ENCODE measurements at places on chromosomes 13 and 19.

- no peak for DNase-seq
These were observed 1768.5 kb downstream of the PCDH9 start for GRCh38 chr13:65461590-65461989.

- DNase-seq = no peak
These were observed 7.0 kb upstream of the PVR start for GRCh38 chr19:44636439-44637389.

DNA sequence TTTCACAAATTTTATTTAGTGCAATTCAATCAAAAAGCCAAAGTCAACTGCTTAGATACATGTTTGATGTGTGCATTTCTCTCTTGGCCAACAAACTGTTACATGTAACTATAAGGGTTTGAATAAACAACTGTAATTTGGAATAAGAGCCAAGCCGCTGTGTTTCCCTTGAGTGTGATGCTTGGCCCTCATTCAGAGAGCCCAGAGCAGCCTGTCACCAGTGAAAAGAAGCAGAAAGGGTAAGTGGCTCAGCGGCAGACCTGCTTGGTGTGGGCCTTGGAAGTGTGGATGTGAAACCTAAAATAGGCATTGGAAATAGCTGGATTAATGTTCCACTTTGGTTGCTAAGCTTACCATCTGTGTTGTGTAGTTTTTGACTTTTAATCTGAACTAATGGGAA, 924.6 kb downstream of the OLFM4 start:
- DNase-seq = no peak

DNA sequence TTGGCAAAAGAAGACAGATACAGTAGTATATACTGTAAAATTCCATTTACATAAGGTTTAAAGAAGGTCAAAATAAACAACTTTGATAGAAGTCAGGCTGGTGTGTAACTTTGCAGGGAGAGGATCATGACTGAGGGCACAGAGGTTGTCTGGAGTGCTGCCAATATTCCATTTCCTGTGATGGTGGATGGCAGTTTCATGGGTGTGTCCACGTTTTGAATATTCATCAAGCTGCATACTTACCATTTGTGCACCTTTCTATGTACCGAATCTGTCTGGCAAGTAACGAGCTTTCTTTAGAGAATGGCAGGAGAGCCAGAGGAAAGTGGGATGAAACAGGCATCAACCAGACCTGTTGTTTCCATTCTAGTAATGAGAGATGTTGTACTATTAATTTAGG, 420.5 kb upstream of the HTR2A start:
- no peak for DNase-seq

DNA sequence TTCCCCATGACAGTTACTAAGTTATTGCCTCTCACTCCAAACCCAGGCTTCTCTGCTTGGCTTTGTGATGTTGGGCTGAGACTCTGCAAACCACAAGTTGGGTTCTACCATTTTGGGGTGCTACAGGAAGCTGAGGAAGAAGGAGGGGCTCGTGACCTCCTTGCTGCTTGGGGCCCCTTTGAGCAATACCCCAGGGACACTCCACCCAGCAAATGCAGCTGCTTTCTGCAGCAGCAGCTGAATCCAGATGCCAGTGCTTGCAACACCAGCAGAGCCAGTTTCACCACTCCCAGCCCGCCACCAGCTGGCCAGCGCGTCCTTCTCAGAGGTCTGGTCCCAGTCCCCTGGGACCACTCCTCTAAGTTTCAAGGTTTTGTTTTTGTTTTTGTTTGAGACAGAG, 22.0 kb upstream of the UBAC2 start:
- DNase-seq = no peak

DNA sequence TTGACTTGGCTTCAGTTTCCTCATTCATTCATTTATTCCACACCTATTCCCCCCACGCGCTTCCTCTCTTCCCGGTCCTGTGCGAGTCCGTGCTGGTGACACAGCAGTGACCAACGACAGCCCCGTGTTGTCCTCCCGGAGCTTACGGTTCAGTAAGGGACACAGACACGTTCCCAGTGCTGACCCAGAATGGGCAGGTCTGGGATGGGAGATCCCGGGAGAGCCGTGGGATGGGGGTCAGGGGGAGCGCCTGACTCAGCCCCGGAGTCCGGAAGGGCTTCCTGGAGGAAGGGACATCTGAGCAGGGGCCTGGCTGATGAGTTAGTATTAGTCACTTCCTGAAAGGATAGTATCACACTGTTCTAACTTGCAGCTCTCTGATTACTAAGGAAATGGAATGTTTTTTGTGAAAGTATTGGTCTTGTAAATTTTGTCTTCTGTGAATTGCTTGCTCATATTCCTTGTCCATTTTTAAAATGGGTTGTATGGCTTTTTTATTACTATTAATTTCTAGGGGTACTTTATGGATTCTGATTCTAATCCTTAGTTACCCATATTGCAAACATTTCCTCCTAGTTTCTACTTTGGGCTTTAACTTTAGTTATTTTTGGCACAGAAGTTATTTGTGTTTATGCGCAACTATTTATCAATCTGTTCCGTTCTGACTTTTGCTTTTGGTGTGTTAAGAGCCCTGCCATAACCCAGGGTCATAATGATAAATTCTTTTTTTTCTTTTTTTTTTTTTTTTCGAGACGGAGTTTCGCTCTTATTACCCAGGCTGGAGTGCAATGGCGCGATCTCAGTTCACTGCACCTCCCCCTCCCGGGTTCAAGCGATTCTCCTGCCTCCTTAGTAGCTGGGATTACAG, 708 bp upstream of the ERCC1 start:
- DNase-seq = no peak

- DNase-seq = no peak
These were observed 867 bp downstream of the WBP4 start for GRCh38 chr13:41061914-41062837.

DNA sequence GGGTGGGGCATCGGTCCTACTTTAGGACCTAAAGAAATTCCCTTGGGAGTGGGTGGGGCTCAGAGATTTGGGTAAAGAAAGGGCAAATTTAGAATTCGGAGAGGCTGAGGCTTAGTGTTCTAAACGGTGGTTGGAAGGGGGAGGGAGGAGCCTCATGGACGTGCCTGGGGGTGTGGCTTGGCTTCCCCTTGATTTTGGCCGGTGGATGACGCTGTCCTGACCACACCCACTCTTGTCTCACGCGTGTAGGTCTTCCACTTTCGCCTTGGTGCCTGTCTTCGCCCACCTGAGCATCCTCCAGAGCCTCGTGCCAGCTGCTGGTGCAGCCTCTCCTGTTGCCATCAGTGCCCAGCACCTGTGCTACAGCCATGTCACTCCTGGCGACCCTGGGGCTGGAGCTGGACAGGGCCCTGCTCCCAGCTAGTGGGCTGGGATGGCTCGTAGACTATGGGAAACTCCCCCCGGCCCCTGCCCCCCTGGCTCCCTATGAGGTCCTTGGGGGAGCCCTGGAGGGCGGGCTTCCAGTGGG, 1.2 kb upstream of the NUP62 start:
- no peak for DNase-seq

DNA sequence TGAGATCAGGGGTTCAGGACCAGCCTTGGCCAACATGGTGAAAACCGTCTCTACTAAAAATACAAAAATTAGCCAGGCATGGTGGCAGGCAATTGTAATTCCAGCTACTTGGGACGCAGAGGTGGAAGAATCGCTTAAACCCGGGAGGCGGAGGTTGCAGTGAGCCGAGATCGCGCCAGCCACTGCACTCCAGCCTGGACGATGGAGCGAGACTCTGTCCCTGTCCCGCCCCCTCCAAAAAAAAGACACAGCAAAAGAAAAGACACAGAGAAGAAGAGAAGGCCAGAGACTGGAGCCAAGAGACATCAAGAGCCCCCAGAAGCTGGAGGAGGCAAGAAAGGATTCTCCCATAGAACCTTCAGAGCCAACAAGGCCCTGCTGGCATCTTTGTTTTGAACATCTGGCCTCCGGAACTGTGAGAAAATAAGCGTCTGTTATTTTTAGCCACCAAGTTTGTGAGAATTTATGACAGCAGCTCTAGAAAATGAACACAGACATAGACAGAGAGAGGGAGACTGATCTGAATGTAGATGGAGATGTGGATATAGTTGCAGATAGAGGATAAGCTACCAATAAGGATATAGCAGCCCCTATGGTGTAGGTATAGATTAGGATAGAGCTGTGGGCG, 25.7 kb upstream of the PNMA8B start:
- no peak for DNase-seq

DNA sequence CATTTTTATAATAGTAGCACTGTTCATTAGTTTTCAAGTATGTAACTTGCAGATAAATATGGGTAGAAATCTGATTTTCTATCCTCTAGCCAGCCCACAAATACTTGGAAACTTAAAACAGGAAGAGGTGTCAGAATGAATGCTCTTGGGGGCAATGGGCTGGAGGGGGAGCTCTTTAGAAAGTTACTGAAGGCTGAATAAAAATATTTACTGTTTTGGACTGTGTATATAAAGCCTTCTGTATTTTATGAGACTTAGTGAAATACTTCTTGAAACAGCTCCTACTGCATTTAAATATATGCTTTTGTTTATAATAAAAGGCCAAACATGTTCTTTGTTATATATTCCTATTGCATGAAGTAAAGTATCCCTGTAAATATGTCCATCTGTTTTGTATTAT, 138.8 kb downstream of the RGCC start:
- no peak for DNase-seq

DNA sequence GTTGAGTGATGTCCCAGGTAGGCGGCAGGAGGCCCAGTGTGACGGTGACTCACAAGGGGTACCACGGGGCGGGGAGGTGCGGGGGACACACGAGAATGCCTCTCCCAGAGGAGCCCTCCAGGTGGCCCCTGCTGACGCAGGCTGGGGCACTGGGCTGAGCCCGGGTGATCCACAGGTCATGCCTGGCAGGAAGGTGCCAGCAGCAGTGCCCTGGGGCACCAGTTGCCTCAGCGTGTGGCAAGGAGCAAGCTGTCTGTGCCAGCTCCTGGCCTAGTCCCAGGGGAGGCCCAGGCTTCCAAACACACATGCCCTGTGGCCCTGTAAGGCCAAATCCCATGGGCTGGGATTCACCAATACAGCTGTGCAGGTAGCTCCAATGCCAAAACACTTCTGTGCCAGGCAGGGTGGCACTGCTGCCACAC, 28.0 kb downstream of the AKT2 start:
- no peak for DNase-seq

GRCh38 chr13:59715611-59716010, 448.1 kb downstream of the DIAPH3 start:
- DNase-seq = no peak

DNA sequence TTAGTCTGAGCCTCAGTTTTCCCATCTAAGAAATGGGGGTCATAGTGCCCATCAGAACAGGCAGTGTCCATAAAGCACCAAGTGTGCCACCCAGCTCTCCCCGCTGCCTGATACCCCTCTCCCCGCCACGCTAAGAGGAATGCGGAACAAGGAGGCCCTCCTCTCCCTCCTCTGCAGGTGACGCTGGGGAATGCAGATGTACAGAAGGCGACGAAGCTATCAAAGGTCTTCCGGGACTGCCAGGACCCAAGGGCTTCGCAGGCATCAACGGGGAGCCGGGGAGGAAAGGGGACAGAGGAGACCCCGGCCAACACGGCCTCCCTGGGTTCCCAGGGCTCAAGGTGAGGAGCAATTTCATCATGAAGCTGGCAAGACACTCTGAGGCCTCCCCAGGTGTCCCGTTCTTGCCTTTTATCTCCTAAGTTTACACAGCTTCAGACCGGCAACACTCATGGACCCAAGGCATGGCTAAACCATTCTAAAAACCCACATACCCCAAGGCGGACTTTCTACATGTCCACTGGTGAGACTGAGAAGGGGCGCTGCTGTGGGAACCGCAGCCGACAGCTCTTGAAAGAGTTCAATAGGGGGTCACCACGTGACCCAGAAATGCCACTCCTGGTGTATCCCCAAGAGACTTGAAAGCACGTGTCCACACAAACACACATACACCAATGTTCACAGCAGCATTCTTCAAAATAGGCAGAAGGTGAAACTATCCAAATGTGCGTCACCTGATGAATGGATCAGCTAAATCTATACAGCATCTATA, 102.7 kb downstream of the RAB20 start:
- DNase-seq = no peak

DNA sequence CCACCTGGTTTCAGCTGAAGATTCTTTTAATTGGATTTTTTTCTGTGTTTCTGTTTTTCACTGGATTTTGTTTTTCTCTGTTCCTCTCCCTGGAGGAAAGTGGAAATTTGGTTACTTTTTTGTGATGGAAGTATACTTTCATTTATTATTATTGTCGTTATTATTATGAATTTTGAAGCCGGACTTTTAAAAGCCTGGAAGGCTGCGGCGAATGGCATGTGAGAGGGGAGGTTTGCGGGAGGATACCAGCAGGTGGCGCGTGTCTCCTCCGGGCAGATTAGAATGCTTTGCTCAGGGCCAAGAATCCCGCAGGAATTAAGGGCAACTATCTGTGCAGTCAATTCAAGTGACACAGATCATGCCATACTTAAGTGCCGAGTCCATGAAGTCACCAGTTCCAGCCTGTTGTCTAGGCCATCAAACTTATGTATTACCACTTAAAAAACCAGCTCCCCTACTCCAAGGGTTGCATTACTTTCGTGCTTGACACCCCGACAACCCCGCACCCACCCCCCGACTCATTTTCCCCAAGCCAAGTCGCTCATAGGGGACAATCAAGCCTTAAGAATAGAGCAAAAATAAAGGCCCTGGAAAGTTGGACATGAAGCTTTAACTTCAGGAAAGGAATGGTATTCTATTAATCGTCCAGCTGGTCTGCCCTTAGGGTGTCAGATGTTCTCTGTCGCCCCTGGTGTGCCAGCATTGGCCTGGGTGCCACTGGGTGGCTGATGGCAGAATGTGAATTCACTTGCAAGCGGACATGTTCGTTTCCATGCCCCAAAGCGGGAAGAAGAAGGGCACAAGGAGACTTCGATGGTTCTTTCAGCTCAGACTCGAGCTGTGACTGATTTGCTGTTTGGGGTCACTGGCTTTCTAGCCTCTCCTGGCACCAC, 1.3 kb upstream of the LRCH1 start:
- peak; percentile 65 for DNase-seq

GRCh38 chr13:52034616-52035226, 10.2 kb downstream of the UTP14C start:
- no peak for DNase-seq

- no peak for DNase-seq
These were observed 10.4 kb downstream of the CLASRP start for GRCh38 chr19:45049073-45049736.
